H1 (cell line): ENCODE measurements at places on chromosomes 2 and 18.

DNA sequence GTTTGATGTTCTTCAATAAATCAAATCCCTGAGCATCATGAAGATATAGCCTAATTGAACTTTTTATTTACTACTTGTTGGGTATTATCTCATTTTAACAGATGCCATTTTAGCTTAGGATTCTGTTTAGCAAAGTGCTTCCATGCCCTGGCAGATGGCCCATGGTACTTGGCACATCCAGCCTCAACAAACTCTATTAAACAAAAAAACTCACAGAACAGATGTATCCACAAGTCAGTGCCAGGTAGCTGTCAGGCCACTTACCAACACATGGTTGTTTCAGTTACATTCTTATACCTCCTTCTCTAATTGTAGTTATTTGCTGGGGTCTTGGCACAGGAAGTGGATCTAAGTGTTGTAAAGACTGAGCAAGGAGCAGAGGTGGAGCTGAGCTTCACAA, 29.6 kb downstream of the GAD1 start:
- H3K27ac ChIP-seq: no peak overlapping the region
- H3K4me1 ChIP-seq: no peaks in the 10 kb centered on the region
- no peaks in the 10 kb centered on the region for H3K36me3 ChIP-seq
- DNase-seq: no peak
- H3K4me3 ChIP-seq: no peak overlapping the region
- no peaks in the 10 kb centered on the region for H3K27me3 ChIP-seq

DNA sequence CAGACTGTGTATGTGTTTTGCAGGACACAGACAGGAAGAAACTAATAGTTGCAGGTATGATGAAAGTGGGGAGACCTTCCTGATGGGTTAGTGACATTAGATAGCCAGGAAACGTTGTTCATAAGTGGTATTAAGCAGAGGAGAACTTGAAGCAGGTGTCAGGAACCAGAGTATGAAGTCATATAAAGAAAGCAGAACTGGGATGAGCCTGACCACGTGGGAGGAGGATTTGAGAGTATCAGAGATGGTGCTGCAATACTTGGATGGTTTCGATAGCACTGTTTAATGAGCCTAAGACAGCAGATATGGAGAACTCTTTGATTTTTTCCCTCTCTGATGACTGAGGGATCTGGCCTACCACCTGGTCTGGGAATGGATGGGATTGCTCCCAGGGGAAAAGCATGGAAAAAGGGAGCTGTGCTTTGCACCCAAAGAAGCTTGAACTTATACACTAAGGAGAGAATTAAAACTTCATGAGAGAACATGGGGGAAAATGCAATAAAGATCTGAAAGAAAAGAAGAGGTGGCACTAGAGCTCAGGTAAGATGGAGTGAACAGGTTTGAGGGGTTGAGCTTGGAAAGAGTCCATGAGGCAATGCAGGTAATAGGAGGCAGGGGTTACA, 226.0 kb upstream of the LRRTM1 start:
- H3K4me3 ChIP-seq: no peak overlapping the region
- no peaks in the 10 kb centered on the region for H3K27me3 ChIP-seq
- DNase-seq: no peak
- no peaks in the 10 kb centered on the region for H3K36me3 ChIP-seq
- no peaks in the 10 kb centered on the region for H3K4me1 ChIP-seq

- no peak for DNase-seq
- no peak overlapping the region for H3K27ac ChIP-seq
- no peaks in the 10 kb centered on the region for H3K36me3 ChIP-seq
- H3K4me3 ChIP-seq: no peak overlapping the region
Observed at GRCh38 chr2:196591621-196592022, 47.9 kb upstream of the CCDC150 start.

DNA sequence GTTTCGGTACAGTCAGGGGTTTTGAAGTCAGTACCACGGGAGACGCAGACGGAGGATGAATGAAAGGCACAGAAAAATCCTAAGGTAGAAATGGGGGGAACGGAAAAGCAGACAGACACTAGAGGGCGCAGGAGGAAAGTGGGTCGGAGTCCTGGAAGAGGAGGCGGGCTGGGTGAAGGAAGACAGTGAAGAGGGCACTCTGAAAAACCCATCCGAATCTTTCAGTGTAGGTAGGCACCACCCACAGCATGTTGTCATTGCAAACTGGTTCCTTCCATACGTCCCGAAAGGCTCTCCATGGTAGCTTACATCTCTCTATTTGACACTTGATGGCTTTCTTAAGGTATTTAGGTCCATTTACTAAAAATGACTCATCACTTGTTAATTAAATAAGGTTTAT, 18.5 kb upstream of the ZNF236 start:
- no peaks in the 10 kb centered on the region for H3K27me3 ChIP-seq
- no peak overlapping the region for H3K27ac ChIP-seq
- H3K4me3 ChIP-seq: no peak overlapping the region
- peaks cover 2% of the 10 kb centered on the region for H3K4me1 ChIP-seq
- no peak for DNase-seq
- no peaks in the 10 kb centered on the region for H3K36me3 ChIP-seq

DNA sequence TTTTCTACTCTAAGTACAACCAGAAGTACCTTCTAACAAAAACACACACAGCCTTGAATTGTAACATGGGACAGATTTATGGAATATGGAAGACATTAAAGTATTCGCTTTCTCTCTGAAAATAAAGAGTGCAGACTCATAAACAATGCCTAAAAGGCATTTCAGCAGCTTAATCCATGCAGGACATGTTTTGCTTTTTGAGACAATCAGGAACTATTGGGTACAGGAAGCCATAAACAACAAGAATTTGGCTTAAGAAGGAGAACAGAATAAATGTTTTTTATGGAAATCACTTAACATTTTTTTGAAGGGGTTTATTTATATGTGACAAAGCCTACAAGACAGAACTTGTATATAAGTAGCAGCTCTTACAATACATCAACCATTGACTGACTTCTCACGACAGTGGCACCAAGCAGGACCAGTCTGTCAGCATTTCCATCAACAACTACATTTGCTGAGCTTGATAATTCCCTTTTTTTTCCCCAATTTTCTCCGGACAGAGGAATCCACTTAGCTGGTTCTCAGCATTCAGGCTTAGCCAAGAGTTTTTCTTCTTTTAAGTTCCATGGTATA, 140.1 kb downstream of the EXOC6B start:
- no peak overlapping the region for H3K4me3 ChIP-seq
- no peaks in the 10 kb centered on the region for H3K36me3 ChIP-seq
- DNase-seq: no peak
- H3K27me3 ChIP-seq: no peaks in the 10 kb centered on the region
- H3K27ac ChIP-seq: no peak overlapping the region

GRCh38 chr2:207869784-207870778, 100.4 kb upstream of the FZD5 start:
- no peak overlapping the region for H3K4me3 ChIP-seq
- no peaks in the 10 kb centered on the region for H3K36me3 ChIP-seq
- no peak overlapping the region for H3K27ac ChIP-seq
- DNase-seq: no peak
- no peaks in the 10 kb centered on the region for H3K27me3 ChIP-seq
- no peaks in the 10 kb centered on the region for H3K4me1 ChIP-seq

- H3K4me1 ChIP-seq: no peaks in the 10 kb centered on the region; the same call in 1 of the 2 replicates
- no peak overlapping the region for H3K4me3 ChIP-seq
- peaks cover 4% of the 10 kb centered on the region for H3K36me3 ChIP-seq
- H3K27me3 ChIP-seq: no peaks in the 10 kb centered on the region
- DNase-seq: no peak
Observed at GRCh38 chr2:174076975-174077374, 111.8 kb upstream of the SP3 start.

DNA sequence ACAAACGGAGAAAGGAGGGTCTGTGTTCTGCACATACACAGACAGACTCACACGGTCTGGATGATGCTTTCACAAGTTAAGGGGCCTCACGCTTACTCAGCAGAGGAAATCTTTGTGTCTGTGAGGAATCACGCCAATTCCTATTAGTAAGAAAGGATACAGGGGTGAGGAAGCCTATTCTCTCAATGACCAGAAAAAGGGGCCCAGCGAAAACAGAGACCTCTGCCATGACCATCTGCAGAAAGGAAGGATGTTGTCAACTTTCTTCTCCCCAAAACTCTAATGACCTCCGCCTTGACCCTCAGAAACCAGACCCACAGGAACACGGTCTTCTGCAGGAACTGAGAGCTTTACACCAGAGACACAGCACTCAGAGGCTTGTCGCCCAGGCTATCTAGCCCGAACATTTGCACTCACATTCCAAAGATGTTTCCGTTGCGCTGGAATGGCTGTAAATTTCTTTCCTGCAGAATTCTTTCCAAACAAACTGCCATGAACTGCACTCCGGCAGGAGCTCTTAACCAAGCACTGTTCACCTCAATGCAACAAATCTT, 186.3 kb downstream of the TCF4 start:
- peaks cover 17% of the 10 kb centered on the region; the same call in 1 of the 2 replicates for H3K4me1 ChIP-seq
- no peaks in the 10 kb centered on the region for H3K36me3 ChIP-seq
- peak overlapping the region; percentile 3; the same call in 1 of the 2 replicates for H3K27ac ChIP-seq
- no peak for DNase-seq
- H3K4me3 ChIP-seq: peak overlapping the region; percentile 35; the same call in 1 of the 2 replicates
- H3K27me3 ChIP-seq: no peaks in the 10 kb centered on the region

DNA sequence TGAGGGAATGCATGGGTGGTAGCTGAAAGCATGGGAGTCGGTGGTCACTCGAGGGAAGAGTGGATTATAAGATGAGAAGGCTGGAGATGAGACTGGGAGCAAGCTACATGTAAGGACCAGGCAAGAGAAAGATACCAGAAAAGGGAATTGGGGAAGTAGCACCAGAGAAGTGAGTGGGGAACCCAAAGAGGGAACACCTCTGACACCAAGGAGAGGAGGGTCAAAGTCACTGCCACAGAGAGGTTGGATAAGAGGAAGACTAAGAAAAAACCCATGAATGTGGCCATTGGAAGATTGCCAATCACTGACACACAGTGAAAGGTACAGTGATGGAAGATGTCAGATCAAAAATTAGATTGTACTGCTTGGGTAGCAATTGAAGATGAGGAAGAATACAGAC, 473.9 kb downstream of the BCL11A start:
- no peak overlapping the region for H3K27ac ChIP-seq
- H3K4me3 ChIP-seq: no peak overlapping the region
- no peak for DNase-seq
- H3K36me3 ChIP-seq: no peaks in the 10 kb centered on the region
- no peaks in the 10 kb centered on the region for H3K4me1 ChIP-seq

DNA sequence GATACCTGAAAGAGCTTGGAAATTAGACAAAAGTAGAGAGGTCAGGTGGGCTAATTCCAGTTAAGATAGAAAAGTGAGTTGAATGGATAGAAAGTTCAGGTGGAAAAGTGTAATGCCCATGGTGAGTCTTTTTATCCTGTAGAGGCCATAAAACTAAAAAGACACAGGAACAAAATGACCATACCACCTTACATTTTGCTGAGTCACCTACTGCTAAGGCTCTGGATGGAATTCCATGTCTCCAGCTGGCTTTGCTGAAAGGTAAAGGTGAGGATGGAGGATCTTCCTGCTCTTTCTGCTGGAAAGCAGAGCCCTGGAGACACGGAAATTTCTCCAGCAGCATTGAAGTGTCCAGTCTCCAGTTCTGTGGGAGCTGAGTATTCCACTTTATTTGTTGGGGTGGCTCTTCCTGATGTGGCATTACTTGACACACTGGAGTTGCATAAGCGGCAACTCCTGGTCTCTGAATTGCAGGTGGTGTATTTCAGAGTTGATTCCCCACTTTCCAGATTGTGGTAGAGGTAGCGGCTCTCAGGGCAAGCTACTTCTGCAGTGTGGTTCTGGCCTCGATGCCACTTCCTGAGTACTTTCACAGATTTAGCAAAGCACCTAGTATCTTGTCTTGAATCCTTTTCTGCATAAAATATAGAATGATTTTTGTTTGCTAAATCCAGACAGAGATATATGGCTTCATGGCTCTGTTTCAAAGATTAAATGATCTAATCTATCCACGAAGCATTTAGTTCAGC, 10.7 kb downstream of the IL1RL2 start:
- no peaks in the 10 kb centered on the region for H3K4me1 ChIP-seq
- H3K4me3 ChIP-seq: no peak overlapping the region
- H3K36me3 ChIP-seq: no peaks in the 10 kb centered on the region
- H3K27me3 ChIP-seq: no peaks in the 10 kb centered on the region

DNA sequence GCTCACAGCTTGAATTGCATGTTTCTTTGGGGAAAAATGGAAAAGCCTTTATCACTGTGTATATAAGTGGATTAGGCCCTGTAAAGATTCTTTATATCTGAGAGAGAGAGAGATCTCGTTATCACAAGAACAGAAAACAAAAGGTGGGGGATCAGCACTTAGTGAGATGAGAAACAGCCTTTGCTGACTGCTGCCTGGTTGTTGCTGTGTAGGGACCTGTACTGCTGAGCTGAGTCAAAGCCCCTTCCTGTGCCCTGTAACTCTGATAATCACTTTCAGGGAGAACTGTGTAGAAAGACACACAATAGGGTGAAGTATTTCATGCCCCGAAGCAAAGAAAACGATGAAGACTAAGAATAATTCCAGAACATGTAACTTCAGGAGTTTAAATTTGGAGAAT, 30.6 kb upstream of the FAM237A start:
- H3K27ac ChIP-seq: no peak overlapping the region
- no peaks in the 10 kb centered on the region for H3K4me1 ChIP-seq
- DNase-seq: no peak
- H3K4me3 ChIP-seq: no peak overlapping the region
- no peaks in the 10 kb centered on the region for H3K27me3 ChIP-seq

DNA sequence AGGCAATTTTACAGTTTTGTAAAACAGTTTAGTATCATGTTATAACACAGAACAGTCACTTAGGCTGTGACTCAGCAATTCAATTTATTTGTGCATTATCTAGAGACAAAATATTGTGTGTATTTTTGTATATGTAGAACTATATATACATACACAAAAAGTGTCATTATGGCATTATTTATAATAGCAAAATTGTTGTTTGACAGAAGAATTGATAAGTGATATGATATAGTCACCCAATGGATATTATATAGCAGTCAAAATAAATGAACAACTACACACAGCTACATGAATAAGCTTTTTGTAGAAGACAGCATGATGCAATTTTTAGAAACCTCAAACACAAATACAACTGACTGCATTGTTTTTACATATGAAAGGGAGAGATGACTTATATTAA, 334.0 kb downstream of the TRIB2 start:
- no peak overlapping the region for H3K27ac ChIP-seq
- no peak overlapping the region for H3K4me3 ChIP-seq
- H3K36me3 ChIP-seq: no peaks in the 10 kb centered on the region
- H3K27me3 ChIP-seq: no peaks in the 10 kb centered on the region
- DNase-seq: no peak
- no peaks in the 10 kb centered on the region for H3K4me1 ChIP-seq

DNA sequence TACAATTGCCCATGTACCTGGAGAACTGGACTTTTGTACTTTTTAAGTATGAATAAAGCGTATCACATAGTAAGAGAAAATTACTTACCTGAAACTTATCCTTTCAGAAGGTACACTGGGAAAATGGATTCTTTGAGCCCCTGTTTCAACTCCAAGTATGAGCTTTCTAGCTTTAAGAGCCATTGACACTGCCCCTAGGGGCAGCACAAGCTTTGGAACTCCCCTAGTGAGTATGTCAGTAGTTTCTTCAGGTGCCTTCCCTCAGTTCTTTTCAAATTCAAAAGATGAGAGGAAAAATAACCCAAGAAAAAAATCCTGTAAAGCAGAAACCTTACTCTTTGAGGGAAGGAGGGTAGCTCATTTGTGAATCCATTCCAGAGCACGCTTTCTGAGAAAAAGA, 124.1 kb downstream of the MEMO1 start:
- no peaks in the 10 kb centered on the region for H3K36me3 ChIP-seq
- no peak overlapping the region for H3K27ac ChIP-seq
- H3K4me3 ChIP-seq: no peak overlapping the region
- H3K4me1 ChIP-seq: peaks cover 5% of the 10 kb centered on the region
- no peaks in the 10 kb centered on the region for H3K27me3 ChIP-seq
- no peak for DNase-seq
